ENCODE measurements at places on chromosomes 16 and 17.

DNA sequence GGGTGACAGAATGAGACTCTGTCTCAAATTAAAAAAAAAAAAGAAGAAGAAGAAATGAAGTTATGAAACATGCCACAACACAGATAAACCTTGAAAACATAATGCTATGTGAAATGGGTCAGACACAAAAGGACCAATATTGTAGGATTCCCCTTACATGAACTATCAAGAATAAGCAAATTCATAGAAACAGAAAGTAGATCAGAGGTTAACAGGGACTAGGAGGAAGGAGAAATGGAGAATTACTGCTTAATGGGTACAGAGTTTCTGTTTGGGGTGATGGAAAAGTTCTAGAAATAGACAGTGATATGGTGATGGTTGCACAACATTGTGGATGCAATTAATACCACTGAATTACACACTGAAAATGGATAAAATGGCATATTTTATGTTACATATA lies 16.3 kb downstream of the RANBP10 start:
- H3K36me3 ChIP-seq: no peaks in the 10 kb centered on the region
- H3K27me3 ChIP-seq: no peaks in the 10 kb centered on the region
- DNase-seq: no peak
- H3K27ac ChIP-seq: no peak overlapping the region
- no peaks in the 10 kb centered on the region for H3K4me1 ChIP-seq
- H3K4me3 ChIP-seq: no peak overlapping the region

DNA sequence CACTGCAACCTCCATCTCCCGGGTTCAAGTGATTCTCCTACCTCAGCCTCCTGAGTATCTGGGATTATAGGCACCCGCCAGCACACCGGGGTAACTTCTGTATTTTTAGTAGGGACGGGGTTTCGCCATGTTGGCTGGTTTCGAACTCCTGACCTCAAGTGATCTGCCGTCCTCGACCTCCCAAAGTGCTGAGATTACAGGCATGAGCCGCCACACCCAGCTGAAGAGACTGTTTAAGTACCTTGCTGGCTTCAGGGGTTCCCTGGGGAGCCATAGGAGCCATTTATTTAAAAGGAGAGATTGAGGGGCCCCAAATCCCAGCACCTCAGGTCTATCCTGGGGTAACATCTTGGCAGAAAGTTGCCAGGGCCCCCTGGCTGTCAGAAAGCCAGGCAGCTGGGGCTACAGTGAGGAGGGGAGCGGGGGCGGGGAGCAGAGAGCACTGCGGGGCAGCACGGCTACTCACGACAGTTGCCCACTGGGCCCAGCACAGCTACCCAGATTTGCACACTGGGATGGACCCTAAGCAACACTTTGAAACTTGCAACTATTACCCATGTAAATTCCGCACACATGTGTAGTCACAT lies 1.6 kb downstream of the SNAI3 start:
- peaks cover 13% of the 10 kb centered on the region for H3K27me3 ChIP-seq
- no peak overlapping the region for H3K4me3 ChIP-seq
- no peak overlapping the region for H3K27ac ChIP-seq
- no peak for DNase-seq
- no peaks in the 10 kb centered on the region for H3K4me1 ChIP-seq

DNA sequence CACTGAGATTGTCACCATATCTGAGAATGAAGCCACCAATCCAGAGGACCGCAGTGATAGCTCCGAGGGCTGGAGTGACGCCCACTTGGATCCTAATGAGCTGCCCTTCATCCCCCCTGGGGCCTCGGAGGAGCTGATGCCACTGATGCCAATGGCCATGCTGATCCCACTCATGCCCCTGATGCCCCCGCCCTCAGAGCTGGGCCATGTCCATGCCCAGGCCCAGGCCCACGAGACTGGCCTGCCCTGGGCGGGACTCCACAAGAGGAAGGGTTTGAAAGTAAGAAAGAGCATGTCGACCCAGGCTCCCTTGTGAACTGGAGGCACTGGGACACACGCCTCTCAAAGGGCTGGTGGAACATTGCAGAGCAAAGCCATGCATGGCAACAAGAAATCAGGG lies 2.0 kb downstream of the SPPL2C start:
- H3K27ac ChIP-seq: no peak overlapping the region
- no peak overlapping the region for H3K4me3 ChIP-seq
- peaks cover 12% of the 10 kb centered on the region for H3K27me3 ChIP-seq
- H3K36me3 ChIP-seq: no peaks in the 10 kb centered on the region
- H3K4me1 ChIP-seq: no peaks in the 10 kb centered on the region
- DNase-seq: no peak

DNA sequence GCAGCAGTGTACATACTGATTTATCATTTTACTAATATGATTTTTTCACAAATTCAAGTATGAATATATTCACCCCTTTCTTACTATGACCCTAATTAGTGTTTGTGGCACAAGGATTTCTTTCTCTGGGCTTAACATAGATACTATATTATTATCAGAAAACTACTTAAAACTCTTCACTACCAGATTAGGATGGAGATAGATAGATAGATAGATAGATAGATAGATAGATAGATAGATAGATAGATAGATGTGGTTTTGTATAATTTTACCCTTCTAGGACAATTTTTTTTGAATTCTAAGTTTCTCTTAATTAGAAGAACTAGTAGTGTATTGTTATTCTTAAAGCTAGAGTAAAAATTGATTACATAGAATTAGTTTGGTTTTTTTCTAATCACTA lies 49.6 kb downstream of the VMP1 start:
- peaks cover 5% of the 10 kb centered on the region for H3K36me3 ChIP-seq
- no peak overlapping the region for H3K4me3 ChIP-seq
- H3K4me1 ChIP-seq: no peaks in the 10 kb centered on the region

Data from endothelial cell (in vitro differentiated cells).